WTC11 (cell line): ENCODE measurements at places on chromosomes 11 and 22.
A peak's percentile ranks its signal among the peaks of the same experiment; 100 is the strongest.

GRCh38 chr11:69899957-69900821 is 81.0 kb upstream of the FGF3 start:
- no peak for DNase-seq
- no peak overlapping the region for H3K27ac ChIP-seq
- no peaks in the 10 kb centered on the region; the same call in 1 of the 2 replicates for H3K4me1 ChIP-seq
- H3K4me3 ChIP-seq, result no peak overlapping the region

DNA sequence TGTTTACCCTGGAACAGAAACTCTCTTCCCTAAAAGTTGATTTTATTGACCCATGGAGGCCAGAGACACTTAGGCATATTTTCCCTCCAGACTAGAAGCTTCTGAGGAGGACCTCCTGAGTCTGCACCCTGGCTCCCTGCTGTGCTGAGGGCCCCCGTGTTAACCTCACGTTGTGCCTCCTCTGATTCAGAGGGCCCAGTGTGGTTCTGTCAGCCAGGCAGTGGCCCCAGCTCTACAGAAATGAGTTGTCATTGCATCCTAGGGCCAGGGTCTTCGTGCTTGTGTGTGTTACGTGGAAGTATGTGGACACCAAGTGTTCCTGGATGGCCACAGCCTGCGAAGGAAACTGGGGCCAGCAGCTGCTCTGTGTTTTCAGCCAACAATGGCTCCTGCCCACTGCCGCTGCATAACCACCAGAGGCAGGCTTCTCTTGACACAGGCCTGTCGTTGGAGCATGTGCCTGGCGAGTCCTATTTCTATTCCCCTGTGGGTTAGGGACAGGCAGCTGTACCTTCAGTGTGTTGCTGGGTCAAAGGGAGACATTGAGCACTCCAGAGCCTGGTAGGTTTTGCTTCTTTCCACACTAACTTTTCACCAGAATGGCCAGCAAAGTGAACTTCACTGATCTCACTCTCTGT is 44.5 kb downstream of the MED15 start:
- H3K4me3 ChIP-seq, result no peak overlapping the region
- H3K36me3 ChIP-seq, result peaks cover 19% of the 10 kb centered on the region
- no peak for DNase-seq

- no peaks in the 10 kb centered on the region for H3K36me3 ChIP-seq
- no peaks in the 10 kb centered on the region for H3K4me1 ChIP-seq
- no peak overlapping the region for H3K27ac ChIP-seq
- H3K4me3 ChIP-seq, result no peak overlapping the region
These were observed 662.5 kb downstream of the LUZP2 start for GRCh38 chr11:25159341-25159740.

DNA sequence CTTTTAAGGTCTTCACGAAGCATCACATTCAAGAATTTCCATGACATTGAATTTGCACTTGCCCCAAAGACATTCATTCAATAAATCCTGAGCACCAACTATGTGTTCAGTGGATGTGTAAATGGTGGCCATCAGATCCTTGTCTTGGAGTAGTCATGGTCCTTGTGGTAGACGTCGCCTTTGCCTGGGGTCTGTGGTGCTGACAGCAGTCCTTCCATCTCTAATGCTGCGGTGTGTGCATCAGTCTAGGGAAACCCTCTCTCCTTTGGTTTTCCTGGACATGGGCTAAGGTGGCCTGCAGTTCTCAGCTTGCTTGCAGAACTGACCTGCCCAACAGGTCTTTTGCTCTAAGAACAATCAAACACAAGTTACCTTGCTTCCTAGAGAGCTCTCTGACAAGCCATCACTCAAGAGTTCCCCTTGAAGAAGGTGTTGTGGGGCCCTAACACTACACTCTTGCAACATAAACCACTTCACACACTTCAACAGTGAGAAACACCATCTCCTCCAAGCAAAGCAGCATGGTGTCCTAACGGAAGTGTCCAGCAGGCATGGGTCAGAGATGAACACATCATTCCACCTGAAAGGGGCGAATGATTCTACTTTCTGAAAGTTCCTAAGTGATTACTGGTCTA is 72.1 kb downstream of the BUD13 start:
- peaks cover 24% of the 10 kb centered on the region for H3K4me1 ChIP-seq
- DNase-seq, result no peak
- H3K4me3 ChIP-seq, result no peak overlapping the region
- H3K36me3 ChIP-seq, result no peaks in the 10 kb centered on the region

GRCh38 chr11:67504005-67504949 is 886 bp downstream of the PITPNM1 start:
- H3K27ac ChIP-seq, result no peak overlapping the region
- peak overlapping the region; percentile 76 for H3K4me3 ChIP-seq
- peaks cover 2% of the 10 kb centered on the region; the same call in 1 of the 2 replicates for H3K36me3 ChIP-seq
- H3K27me3 ChIP-seq, result peaks cover 12% of the 10 kb centered on the region
- DNase-seq, result no peak

DNA sequence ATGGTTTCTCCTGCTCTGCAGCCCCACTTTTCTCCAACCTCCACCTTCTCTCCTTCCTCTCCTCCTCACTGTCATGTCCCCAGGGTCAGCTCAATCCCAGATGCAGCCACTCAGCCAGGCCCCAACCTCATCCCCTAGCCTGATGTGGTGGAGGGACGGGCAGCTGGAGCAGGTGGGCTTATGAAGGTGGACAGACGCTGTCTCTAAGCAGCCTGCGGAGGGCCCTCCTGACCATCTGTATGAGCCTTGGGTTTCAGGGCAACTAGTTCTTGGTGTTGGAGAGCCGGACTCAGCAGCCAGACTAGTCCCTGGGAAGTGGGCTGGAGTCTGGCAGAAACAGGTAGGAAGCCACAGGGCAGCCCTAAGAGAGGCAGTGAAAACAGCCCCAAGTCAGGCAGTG is 18.1 kb downstream of the CRYBB2 start:
- no peaks in the 10 kb centered on the region for H3K36me3 ChIP-seq
- no peak overlapping the region for H3K4me3 ChIP-seq
- no peak overlapping the region; the same call in 1 of the 2 replicates for H3K27ac ChIP-seq

- no peaks in the 10 kb centered on the region; the same call in 1 of the 2 replicates for H3K27me3 ChIP-seq
- H3K4me3 ChIP-seq, result no peak overlapping the region
- H3K27ac ChIP-seq, result no peak overlapping the region
- no peak for DNase-seq
- no peaks in the 10 kb centered on the region for H3K4me1 ChIP-seq
- no peaks in the 10 kb centered on the region for H3K36me3 ChIP-seq
These were observed 10.7 kb downstream of the CD6 start for GRCh38 chr11:60982184-60982583.

- peaks cover 36% of the 10 kb centered on the region for H3K4me1 ChIP-seq
- peak overlapping the region; percentile 5; the same call in 1 of the 2 replicates for H3K27ac ChIP-seq
- H3K36me3 ChIP-seq, result peaks cover 6% of the 10 kb centered on the region; the same call in 1 of the 2 replicates
- DNase-seq, result no peak
- no peak overlapping the region for H3K4me3 ChIP-seq
These were observed 71.0 kb downstream of the AMBRA1 start for GRCh38 chr11:46522682-46523281.

DNA sequence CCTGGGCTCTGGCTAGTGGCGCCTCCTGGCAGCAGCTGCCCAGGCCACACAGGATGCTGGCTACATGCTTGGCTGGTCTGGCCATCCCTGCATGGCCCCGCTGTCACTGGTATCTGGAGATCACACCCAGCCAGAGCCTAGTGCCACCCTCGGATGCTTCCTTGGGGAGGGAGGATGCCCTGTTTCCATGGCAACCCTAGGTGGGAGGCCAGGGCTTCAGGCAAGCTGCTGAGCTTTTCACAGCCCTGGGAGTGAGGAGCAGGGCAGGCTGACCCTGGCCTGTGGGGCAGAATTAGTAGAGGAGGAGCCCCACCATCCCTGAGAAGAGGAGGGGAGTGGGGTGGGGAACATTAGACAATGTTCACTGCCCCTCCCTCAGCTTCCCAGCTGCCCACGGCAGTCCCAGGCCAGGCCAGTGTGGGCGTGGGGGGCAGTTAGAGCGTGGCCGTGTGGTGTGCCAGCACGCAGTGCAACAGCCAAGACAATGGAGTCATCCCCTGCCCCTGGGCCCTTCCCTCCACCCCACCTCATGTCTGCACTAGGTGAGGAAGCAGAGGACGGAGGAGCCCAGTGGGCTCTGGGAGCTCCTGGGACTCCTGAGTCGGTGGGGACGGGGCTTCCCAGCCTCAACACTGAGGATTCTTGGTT is 50.4 kb downstream of the PARVB start:
- H3K4me3 ChIP-seq, result no peak overlapping the region
- H3K27ac ChIP-seq, result no peak overlapping the region
- no peaks in the 10 kb centered on the region for H3K36me3 ChIP-seq
